ENCODE measurements at places on chromosomes 5 and 9.

GRCh38 chr5:61569353-61569752, 237.3 kb downstream of the ZSWIM6 start:
- no peak overlapping the region for H3K27ac ChIP-seq
- ATAC-seq, result no peak
- H3K4me1 ChIP-seq, result no peaks in the 10 kb centered on the region
- H3K4me3 ChIP-seq, result no peak overlapping the region
- no peaks in the 10 kb centered on the region for H3K27me3 ChIP-seq

GRCh38 chr5:86861512-86861911, 243.8 kb downstream of the COX7C start:
- H3K27ac ChIP-seq, result no peak overlapping the region
- H3K4me1 ChIP-seq, result no peaks in the 10 kb centered on the region
- no peak for ATAC-seq
- H3K4me3 ChIP-seq, result no peak overlapping the region
- H3K36me3 ChIP-seq, result no peaks in the 10 kb centered on the region
- no peaks in the 10 kb centered on the region for H3K27me3 ChIP-seq

- H3K27ac ChIP-seq, result no peak overlapping the region
- no peaks in the 10 kb centered on the region for H3K36me3 ChIP-seq
- H3K27me3 ChIP-seq, result no peaks in the 10 kb centered on the region
Observed at GRCh38 chr5:142872795-142873194, 102.6 kb downstream of the ARHGAP26 start.

DNA sequence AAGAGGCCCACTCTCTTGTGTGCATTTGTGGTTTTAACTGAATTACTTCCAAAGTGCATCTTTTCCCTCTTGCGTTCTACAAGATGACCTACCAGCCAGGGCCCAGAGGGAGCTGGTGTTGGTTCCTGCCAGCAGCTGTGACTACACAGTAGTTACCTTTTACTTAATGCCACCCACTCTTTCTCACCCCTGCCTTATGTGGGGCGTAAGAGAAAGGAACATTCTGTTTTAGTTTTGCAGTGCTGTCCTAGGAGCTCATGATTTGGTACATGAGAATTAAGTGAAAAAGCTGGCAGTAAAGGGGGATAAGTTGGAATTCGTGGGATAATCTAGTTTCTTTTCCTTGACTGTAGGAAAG, 45.4 kb downstream of the RCL1 start:
- peaks cover 21% of the 10 kb centered on the region for H3K4me1 ChIP-seq
- peak; percentile 47 for ATAC-seq
- peaks cover 63% of the 10 kb centered on the region for H3K36me3 ChIP-seq
- peak overlapping the region; percentile 20 for H3K27ac ChIP-seq
- no peaks in the 10 kb centered on the region for H3K27me3 ChIP-seq

GRCh38 chr5:67146574-67146973, 50.0 kb downstream of the CD180 start:
- no peaks in the 10 kb centered on the region for H3K4me1 ChIP-seq
- H3K4me3 ChIP-seq, result no peak overlapping the region
- H3K27ac ChIP-seq, result no peak overlapping the region

DNA sequence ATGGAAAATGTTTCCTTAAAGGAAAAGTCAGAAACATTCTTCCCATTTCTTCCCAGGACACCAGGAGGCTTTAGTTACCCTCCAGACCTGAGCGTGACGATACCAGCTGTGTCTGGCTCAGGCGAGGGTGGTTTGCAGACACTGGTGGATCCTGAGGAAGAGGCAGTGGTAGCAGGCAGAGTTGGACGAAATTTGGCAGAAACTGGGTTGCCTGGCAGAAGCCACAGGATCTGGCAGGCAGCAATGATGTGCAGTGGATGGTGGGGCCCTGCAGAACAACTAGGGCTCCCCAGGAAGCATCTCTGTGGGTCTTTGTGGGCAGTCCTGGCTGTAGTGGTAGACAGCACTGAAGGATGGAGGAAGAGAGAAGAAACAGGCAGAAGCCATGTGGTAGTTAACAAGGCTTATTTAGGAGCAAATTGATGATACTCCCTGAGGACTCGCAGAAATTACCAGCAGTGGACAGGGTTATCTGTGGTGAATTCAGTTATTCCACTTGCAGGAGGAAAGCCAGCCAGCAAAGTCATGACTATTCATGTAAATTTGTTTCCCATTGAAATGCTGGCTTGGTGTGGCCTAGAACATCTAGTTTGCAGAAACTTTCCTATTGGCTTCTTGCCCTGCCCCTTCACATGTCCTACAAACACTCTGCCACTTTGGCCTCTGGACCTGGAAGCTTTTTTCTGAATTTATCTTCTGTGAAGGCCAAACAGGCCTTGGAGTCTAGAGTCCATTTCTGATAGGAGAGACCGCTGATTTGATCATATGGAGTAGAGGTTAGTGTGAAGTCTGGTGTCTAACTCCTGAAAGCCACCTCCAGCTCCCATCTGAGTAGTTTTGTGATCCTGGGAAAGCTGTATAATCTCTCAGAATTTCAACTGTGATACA, 212.0 kb downstream of the DMRT2 start:
- H3K27ac ChIP-seq, result no peak overlapping the region
- H3K4me1 ChIP-seq, result no peaks in the 10 kb centered on the region
- ATAC-seq, result no peak
- no peak overlapping the region for H3K4me3 ChIP-seq

- H3K27ac ChIP-seq, result no peak overlapping the region
- no peaks in the 10 kb centered on the region for H3K4me1 ChIP-seq
- no peaks in the 10 kb centered on the region for H3K36me3 ChIP-seq
- no peak for ATAC-seq
- H3K27me3 ChIP-seq, result no peaks in the 10 kb centered on the region
Observed at GRCh38 chr5:35804201-35804653, 52.5 kb upstream of the IL7R start.

- H3K4me3 ChIP-seq, result no peak overlapping the region
- no peaks in the 10 kb centered on the region for H3K36me3 ChIP-seq
- H3K27me3 ChIP-seq, result peaks cover 17% of the 10 kb centered on the region
- H3K4me1 ChIP-seq, result no peaks in the 10 kb centered on the region
Observed at GRCh38 chr9:135037521-135038250, 49.8 kb upstream of the OLFM1 start.

DNA sequence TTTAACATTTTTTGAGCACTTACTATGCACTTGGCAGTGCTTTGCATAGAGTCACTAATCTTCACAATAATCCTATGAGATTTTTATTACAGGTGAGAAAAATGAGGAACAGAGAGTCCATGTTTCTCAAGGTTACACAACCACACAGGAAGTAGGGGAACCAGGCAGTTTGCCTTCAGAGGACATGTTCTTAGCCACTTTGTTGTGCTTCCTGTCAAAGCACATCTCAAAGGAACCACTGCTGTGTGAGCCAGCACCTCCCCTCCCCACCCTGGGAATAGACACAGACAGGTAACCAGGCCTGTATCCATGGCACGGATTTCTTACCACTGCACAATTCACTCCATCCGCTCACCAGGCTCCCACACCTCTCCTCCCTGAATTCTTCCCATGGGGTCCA, 6.3 kb upstream of the DNAJB5 start:
- peak; percentile 68 for ATAC-seq
- H3K4me1 ChIP-seq, result peaks cover 61% of the 10 kb centered on the region
- no peaks in the 10 kb centered on the region for H3K27me3 ChIP-seq
- H3K27ac ChIP-seq, result peak overlapping the region; percentile 60
- no peak overlapping the region for H3K4me3 ChIP-seq

- peaks cover 49% of the 10 kb centered on the region for H3K27me3 ChIP-seq
- no peak overlapping the region for H3K4me3 ChIP-seq
- H3K4me1 ChIP-seq, result peaks cover 28% of the 10 kb centered on the region
- no peak overlapping the region for H3K27ac ChIP-seq
- H3K36me3 ChIP-seq, result no peaks in the 10 kb centered on the region
Observed at GRCh38 chr9:132784286-132784830, 93.7 kb downstream of the AK8 start.

DNA sequence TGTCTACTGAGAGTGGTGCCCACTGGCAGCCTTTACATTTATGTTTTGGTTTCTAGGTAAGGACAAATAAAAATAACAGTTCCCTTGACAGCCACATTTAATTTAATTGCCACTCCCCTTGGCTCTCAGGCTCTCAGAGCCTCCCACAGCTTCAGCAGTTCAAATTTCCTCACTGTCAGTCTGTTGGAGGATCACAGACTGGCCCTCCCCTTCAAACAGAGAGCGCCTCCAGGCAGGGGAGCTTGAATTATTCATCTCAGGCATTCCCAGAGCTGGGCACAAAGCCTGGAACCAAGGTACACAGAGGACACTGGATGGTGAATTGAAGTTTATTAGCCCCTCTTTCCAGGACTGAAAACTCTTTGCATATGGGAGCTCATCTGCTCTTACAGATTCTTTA, 407.7 kb downstream of the SPOCK1 start:
- H3K27ac ChIP-seq, result no peak overlapping the region
- H3K27me3 ChIP-seq, result no peaks in the 10 kb centered on the region

DNA sequence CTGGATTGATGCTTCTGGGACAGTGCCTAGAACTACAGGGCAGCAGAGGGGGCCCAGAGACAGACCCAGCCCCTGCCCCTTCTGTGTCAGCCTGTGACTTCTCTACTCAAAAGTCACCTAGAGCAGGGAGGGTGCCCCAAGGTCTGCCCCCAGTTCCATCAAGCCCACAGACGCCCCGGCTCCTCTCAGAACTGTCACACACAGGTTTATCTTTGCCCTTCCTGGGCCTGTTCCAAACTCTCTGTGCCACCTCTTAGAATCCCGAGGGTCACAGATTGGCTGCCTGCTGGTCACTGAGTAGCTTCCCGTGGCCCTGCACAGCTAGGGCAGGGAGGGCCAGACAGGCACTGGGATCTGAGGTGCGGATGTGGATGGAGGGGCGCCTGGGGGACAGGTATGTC, 1.7 kb downstream of the RGS14 start:
- ATAC-seq, result no peak
- H3K4me1 ChIP-seq, result peaks cover 91% of the 10 kb centered on the region
- H3K4me3 ChIP-seq, result peak overlapping the region; percentile 94
- H3K36me3 ChIP-seq, result no peaks in the 10 kb centered on the region

DNA sequence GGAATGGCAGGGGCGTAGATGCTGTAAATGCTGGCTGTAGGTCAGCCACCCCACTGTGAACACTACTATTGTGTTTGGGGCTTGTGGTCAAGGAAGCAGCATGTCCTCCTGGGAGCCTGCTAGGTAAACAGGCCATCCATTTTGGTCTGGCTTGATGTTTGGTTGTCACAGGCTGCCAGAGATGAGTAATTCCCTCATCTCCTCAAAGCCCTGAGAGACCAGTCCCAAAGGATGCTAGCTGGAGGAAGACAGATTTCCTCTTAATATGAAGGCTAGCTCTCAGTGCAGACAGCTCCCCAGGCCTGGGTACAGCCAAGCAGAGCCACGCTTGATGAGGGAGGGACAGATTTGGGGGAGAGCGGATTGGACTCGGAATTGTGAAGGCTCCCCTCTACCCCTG, 72.5 kb upstream of the MAP1B start:
- H3K27me3 ChIP-seq, result peaks cover 45% of the 10 kb centered on the region
- no peak overlapping the region for H3K27ac ChIP-seq
- H3K36me3 ChIP-seq, result no peaks in the 10 kb centered on the region
- no peak overlapping the region for H3K4me3 ChIP-seq

DNA sequence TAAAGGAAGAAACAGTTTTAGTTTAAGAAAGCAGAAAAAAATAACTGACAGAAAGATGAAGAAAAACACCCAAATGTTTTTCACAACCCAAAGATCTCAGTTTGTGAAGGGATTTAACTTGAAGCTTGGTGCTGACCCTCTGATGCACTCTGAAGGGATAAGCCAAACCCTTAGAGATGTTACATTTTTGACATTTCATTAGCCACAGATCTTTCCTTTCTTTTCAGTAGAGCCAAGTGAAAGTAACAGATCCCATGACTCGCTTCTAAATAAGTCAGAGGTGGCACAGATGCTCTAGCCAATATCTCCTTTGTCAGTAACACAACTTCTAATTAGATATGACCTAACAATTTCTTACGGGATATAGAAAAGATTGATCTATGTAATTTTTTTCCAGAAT, 394.5 kb upstream of the EDIL3 start:
- H3K27me3 ChIP-seq, result no peaks in the 10 kb centered on the region
- no peaks in the 10 kb centered on the region for H3K4me1 ChIP-seq
- no peak overlapping the region for H3K4me3 ChIP-seq
- no peak for ATAC-seq
- H3K27ac ChIP-seq, result no peak overlapping the region

GRCh38 chr5:61304590-61305381, 27.3 kb upstream of the ZSWIM6 start:
- ATAC-seq, result no peak
- H3K27me3 ChIP-seq, result peaks cover 52% of the 10 kb centered on the region
- no peaks in the 10 kb centered on the region for H3K36me3 ChIP-seq
- H3K27ac ChIP-seq, result no peak overlapping the region

GRCh38 chr5:54885636-54886035, 99.8 kb downstream of the ESM1 start:
- peaks cover 14% of the 10 kb centered on the region for H3K4me1 ChIP-seq
- H3K27me3 ChIP-seq, result peaks cover 97% of the 10 kb centered on the region
- no peak overlapping the region for H3K4me3 ChIP-seq

- peaks cover 82% of the 10 kb centered on the region for H3K27me3 ChIP-seq
- H3K4me3 ChIP-seq, result no peak overlapping the region
- ATAC-seq, result no peak
- H3K36me3 ChIP-seq, result no peaks in the 10 kb centered on the region
- H3K27ac ChIP-seq, result no peak overlapping the region
Observed at GRCh38 chr5:179343021-179343718, 2.1 kb downstream of the ADAMTS2 start.

DNA sequence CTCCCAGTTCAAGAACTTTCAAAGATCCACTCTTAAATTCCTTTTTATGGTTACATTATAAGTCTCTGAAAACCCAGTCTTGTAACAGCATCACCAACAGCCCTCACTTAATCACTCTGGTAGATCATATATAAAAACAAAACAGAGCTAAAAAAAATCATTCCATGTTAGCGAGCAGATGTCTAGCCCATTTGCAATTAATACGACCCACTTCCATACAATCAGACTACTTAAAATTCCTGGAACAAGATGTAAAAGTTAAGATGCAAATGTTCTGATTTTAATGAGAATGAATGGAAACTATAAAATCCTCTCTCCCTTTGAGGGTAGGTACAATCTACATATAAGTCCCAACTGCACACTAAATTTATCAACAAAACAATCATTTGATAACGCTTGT, 167.0 kb downstream of the MED27 start:
- H3K4me3 ChIP-seq, result no peak overlapping the region
- no peaks in the 10 kb centered on the region for H3K27me3 ChIP-seq
- no peaks in the 10 kb centered on the region for H3K4me1 ChIP-seq
- ATAC-seq, result no peak
- no peak overlapping the region for H3K27ac ChIP-seq
- peaks cover 39% of the 10 kb centered on the region for H3K36me3 ChIP-seq

- peak overlapping the region; percentile 28 for H3K27ac ChIP-seq
- peaks cover 52% of the 10 kb centered on the region for H3K4me1 ChIP-seq
- peak; percentile 2 for ATAC-seq
- no peak overlapping the region for H3K4me3 ChIP-seq
- H3K36me3 ChIP-seq, result peaks cover 84% of the 10 kb centered on the region
Observed at GRCh38 chr5:464446-464842, 21.5 kb downstream of the EXOC3 start.

- no peaks in the 10 kb centered on the region for H3K4me1 ChIP-seq
- H3K4me3 ChIP-seq, result no peak overlapping the region
- no peak for ATAC-seq
- H3K27ac ChIP-seq, result no peak overlapping the region
- no peaks in the 10 kb centered on the region for H3K36me3 ChIP-seq
- H3K27me3 ChIP-seq, result no peaks in the 10 kb centered on the region
Observed at GRCh38 chr5:27978322-27978721, 939.9 kb upstream of the CDH9 start.

All from stimulated activated memory B cell treated with anti-CD40 and anti-IgM and Interleukin-4, amounts not matched to agents 10 μg/mL and 1 μg/mL and 100 μg/mL, for 72 hours (primary cell).